CD4-positive, alpha-beta T cell treated with Interleukin-10 for 1 hour (primary cell): ENCODE measurements at places on chromosomes 12 and 14.
A peak's percentile ranks its signal among the peaks of the same experiment; 100 is the strongest.

GRCh38 chr14:59147007-59147406, 41.5 kb upstream of the DAAM1 start:
- no peak for DNase-seq

DNA sequence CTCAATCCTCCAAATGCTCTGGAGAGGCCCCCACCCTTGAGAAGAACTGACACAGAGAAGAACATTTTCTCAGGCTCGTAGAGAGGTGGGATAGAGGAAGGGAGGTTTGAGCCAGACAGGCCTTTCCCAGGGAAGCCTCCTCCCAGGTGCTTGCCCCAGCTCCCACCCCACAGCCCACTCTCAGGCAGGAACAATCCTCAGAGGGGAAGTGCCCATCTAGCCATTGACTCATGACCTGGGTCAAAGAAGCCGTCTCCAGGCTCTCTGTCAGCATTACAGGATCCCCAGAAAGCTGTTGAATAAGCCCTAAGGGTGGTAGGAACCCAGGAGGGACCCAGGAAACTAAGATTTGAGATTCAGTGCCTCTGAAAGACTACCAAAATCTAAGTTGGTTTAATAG, 3.8 kb downstream of the AQP6 start:
- no peak for DNase-seq

- DNase-seq = no peak
Measured at GRCh38 chr12:96352161-96352835, 47.9 kb downstream of the CDK17 start.

DNA sequence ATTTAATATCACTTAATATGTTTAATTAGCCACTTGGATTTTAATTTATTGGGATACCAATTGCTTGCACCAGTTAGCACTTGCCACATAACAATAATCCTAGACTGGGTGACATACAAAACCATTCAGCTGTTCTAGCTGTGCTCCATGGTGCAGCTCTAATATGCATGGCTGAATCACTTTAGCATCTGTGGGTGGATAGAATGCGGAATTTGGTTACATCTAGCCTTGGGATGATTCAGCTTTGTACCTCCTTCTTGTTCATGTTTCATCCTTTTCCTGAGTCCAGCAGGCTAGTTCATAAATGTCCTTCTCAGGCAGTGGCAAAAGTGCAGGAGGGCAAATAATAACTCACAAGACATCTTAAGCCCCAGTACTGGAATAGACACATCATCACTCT, 1263.0 kb downstream of the LRFN5 start:
- DNase-seq = no peak

DNA sequence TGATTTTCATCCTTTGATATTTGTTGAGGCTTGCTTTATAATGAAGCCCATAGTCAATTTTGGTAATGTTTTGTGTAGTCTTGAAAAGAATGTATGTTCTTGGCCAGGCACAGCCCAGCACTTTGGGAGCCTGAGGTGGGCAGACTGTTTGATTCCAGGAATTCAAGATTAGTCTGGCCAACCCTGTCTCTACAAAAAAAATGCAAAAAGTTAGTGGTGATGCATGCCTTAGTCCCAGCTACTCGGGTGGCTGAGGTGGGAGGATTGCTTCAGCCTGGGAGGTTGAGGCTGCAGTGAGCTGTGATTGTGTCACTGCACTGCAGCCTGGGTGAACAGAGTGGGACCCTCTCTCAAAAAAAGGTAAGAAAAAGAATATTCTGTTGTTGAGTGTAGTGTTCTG, 10.8 kb downstream of the ETNK1 start:
- DNase-seq = no peak

DNA sequence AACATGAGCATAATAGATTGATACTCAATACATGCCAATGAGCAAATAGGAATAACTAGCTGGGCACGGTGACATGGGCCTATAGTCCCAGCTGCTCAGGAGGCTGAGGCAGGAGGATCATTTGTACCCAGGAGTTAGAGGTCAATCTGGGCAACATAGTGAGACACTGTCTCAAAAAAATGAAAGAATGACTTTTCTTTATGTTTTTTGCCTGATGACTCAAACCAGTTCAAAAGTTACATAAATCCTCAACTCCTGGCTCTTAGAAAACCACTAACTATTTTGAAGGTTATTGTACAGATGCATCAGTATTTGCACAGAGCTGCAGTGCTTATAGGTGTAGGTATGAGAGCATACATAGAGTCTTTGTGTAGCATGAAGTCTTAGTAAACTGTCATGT, 219.2 kb upstream of the RGS6 start:
- no peak for DNase-seq

DNA sequence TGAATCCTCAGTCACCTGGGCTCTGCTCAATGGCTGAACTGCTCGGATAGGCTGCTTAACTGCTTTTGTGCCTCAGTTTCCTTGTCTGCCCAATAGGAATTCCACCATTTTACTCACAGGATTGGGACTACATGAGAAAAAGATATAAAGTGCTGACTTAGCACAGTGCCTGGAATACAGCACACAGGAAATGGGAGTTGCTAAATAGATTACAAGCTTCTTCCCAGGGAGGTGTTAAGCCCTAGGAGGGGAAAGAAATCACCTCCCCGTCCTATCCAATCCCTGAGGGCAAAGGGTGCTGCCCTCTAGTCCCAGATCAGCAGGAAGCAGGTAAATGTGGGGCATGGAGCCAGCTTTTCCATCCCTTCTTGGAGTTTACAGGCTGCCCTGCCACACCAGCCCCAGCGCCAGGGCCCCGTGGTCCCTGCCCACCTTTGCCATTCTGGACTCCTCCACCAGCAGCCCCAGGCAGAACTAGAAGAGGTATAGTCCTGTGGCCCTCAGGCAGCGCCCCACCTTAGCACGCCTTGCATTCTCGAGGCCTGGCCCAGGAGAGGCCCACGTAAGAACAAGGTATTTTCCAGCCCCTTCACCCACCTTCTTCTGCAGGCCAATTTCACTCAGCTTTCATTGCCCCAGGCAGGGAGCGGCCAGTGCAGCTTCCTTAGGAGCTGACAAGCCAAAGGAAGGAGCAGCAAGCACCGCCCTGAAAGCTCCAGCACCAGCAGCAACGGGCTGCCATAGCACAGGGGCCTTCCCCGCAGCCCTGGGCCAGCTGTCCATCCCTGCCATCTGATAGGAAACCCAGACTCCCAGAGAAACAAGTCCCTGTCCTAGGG, 28.8 kb upstream of the RPLP0 start:
- no peak for DNase-seq

GRCh38 chr12:54704202-54704601, 56.0 kb upstream of the DCD start:
- no peak for DNase-seq

DNA sequence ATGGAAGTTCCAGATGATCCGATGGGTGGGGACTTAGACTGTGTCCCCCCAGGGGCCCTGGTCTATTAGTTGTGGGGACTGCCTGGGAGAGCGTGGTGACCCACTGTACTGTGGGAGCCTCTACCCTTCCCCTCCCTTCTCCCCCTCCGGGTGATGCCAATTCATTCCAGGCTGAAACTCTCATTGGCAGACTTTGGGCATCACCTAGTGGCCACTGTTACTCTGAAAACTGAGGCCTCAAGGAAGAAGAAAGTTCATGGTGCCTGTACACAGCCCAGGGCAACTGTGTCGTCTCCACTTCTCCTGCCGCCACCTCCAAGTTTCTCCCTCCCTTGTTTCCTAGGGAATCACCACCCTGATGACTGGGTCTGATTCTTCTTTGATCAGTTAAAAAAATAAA, 173.6 kb upstream of the ALG10B start:
- no peak for DNase-seq

DNA sequence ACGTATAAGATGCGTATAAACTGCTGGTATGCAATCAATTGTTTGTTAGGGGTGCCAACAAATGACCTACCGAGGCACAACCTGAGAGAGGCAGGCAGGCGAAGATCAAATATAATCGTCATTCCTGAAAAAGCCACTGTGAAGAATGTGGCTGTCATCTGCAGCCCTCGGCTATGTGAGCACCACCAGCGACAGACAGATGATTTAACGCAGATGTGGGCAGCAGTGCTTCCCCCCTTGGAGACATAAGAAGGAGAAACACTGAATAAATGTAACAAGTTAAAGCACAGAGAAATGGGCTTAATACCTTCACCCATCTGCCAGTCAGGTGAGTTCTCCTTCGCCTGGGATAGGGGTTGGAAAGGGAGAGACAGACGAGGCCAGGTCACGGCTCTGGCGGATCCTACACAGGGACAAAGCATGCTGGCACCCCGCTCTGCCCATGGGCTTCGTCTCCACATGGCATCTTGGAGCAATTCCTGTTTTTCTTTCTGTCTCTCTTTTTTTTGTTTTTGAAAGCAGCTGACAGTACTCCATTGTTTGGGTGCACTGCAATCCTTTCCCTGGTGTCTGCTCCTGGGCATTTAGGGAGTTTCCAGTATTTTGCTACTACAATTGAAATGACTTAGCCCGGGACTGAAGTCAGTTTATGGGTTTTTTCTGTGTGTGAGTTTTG, 28.1 kb downstream of the TNFAIP2 start:
- no peak for DNase-seq

- DNase-seq = peak; percentile 78
Measured at GRCh38 chr12:46266869-46267574, 1.8 kb downstream of the SLC38A1 start.

- DNase-seq = peak; percentile 59
Measured at GRCh38 chr12:12349711-12350665, at the start of gene MANSC1. Gene MANSC1 (minus strand): TSS chr12:12350242. CDS start chr12:12343314, 6,928 bp downstream.

- DNase-seq = no peak
Measured at GRCh38 chr12:54197431-54197909, 8.7 kb upstream of the SMUG1 start.

DNA sequence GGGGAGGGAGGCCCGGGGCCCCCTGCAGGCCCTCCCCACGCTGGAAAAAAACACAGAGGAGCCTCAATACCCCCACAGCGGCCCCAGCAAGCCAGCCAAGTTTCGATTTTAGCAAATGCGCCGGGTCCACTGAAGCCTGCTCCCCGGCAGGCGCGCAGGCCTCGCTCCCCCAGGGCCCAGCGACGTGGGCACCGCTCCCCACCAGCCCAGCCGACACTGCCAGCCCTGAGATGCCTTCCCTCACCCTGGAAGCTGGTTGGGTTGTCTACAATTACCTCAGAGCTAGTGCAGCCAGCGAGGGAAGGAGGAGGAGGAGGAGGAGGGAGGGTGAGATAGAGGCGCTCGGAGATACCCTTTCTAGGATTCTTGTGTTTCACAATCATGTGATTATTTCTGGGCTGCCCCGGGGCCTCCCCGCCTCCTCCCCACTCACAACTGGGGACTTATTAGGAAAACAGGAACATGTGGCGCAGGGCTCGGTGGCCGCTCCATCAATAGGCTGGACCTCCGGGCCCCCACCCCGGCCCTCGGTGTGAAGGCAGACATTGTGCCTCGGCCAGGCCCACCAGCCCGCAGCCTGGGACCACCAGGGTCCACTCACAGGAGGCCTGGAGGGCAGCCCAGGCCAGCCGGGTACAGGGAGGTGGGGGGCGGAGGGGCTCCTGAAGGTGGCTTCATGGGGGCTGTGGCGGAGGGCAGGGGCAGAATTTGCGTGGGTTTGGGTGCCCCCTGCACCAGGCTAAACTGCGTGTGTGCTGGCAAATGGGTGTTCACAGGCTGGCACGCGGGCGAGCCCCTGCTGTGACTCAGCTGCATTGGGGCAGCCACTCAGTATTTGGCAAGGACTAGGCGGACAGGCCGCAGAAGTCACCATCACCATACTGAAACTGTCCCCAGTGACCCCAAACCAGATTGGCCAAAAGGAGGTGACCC, 109.9 kb downstream of the NCOR2 start:
- peak; percentile 74 for DNase-seq

DNA sequence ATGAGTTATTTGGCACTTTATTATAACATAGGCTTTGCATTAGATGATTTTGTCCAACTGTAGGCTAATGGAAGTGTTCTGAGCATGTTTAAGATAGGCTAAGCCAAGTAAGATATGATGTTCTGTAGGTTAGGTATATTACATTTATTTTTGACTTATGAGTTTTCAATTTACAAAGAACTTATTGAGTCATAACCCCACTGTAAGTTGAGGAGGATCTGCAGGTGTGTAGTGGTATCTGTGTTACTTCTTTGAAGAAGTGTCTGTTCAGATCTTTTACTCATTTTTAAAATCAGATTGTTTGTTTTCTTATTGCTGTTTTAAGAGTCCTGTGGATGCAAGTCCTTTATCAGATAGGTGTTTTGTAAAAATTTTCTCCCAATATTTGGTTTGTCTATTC, 329.2 kb downstream of the RAD51B start:
- DNase-seq = no peak

GRCh38 chr12:108538146-108538545, 22.8 kb downstream of the SART3 start:
- DNase-seq = no peak

DNA sequence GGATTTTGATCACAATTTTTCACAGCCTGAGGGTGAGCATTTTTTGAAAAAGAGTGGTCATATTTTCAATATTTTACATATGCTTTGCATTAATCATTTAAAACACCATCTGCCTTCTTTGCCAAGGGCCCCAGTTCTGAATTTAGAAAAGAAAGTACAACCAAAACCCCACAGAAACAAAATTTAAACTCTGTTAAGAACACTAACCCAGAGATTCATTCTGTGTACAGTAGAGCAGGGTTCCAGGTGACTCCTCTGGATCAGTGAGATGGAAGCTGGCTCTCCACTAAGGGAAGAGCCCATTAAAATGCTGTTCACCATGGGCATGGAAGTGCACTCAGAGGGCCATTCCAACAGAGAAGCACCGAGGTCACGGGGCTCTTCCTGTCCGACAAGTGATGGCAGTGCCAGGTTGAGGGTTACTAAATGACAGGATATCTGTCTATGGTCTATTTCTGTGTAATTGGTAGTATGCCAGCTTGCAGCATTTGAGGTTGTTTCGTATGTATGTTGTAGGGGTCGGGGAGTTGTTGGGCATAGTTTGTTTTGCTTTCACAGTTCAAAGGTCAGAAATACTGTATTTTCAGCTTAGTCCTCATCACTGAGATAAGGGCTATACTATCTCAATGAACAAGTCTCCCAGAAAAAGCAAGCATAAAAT, 95.9 kb downstream of the SLC35F4 start:
- DNase-seq = no peak

- DNase-seq = peak; percentile 11
Measured at GRCh38 chr12:1630133-1630826, 1.2 kb downstream of the WNT5B start.

DNA sequence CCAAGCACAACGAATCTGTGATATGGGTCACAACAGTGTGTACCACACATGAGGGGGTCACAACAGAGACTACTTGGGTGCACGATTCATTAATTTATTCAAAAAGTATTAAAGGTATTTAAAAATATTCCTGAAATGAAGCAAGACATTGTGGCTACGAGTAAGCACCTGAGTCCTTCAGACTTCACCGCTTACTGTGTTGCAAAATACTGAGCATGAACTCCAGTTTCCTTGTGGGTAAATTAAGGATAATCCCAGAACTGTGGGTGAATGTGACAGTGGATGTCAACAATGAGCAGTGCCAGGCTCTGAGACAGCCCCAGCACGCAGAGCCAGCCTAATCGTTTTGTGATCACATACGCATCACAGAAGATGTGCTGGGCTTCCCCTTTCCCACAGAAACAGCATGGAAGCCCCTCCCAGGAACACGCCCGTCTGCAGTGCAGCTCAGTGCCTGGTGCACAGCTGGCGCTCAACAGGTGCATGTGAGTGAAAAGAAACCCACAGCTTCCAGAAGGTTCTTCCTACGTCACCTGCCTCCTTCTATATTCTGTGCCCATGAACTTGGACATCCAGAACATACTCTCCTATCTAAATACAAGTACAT, 29.1 kb downstream of the CDC42BPB start:
- no peak for DNase-seq
